ENCODE measurements at places on chromosomes 16 and 17.

GRCh38 chr16:86150641-86151238 is 251.8 kb downstream of the IRF8 start:
- no peak for DNase-seq

- DNase-seq: no peak
Measured at GRCh38 chr17:39735882-39736281, 1.9 kb upstream of the GRB7 start.

DNA sequence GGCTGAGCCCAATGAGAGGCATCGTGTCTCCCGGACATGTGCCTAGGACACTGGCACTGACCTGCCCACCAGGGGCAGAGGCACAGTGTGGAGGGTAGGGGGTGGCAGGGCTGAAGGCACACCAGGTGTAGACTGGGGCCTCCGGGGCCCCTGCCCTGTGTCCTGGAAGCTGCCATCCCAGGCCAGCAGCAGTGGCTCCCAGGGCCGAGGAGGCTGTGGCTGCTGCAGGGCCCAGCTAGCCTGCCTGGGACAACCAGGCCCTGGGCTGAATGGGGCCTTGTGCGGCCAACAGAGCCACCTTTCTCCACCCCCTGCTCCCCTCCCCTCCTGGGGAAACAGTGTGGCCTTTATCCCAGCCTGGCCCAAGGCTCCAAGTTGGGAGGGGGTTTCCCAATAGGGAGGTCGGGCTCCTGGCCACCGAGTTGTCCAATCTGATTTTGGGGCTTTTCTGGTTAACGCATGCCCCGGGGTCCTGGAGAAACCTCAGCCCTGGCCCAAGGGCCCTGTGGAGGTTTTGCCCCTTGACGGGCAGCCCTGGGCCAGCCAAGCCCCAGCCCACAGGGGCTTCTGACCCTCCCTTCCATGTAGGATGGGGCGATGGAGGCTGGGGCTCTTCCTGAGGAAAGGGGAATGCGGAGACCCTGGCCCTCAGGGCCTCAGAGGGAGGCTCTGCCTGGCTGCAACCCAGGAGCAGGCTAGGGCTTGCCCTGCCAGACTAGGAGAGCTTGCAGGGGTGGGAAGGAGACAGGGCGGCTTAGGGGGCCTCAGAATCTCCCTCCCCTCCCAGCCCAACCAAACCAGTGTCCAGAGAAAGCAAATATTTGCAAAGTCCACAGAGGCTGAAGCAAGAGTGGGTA is 4.2 kb downstream of the MTSS2 start:
- DNase-seq: no peak

DNA sequence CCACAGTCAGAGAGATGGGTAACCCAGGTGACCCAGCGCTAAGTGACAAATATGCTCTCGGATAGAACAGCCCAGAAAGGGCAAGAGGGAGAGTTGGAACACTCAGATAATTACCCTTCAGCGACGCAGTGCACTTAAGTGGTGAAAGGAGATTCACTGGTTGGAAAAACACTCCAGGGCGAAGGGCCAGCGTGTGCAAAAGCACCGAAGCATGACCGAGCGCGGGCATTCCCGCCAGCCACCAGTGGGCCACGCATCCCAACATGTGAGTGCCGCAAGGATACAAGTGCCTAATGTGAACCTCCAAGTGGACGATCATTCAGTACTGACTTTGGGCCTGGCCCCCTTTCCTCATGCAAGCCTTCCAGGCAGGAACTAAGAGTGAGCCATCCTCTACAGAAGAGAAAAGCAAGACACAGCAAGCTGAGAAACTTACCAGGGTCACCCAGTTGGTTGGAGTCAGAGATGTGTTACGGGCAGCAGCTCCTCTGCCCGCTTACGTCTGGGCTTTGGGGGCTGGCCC is 258.4 kb downstream of the C16orf95 start:
- DNase-seq: no peak

- no peak for DNase-seq
Measured at GRCh38 chr17:19017804-19018599, 13.4 kb upstream of the FAM83G start.

- DNase-seq: no peak
Measured at GRCh38 chr16:86570558-86571529, 4.2 kb downstream of the FOXC2 start.

GRCh38 chr16:14549789-14550153 is 80.3 kb downstream of the PARN start:
- DNase-seq: no peak

- DNase-seq: no peak
Measured at GRCh38 chr16:5066511-5066910, 755 bp upstream of the C16orf89 start.
